ENCODE measurements at places on chromosomes 7 and 10.

DNA sequence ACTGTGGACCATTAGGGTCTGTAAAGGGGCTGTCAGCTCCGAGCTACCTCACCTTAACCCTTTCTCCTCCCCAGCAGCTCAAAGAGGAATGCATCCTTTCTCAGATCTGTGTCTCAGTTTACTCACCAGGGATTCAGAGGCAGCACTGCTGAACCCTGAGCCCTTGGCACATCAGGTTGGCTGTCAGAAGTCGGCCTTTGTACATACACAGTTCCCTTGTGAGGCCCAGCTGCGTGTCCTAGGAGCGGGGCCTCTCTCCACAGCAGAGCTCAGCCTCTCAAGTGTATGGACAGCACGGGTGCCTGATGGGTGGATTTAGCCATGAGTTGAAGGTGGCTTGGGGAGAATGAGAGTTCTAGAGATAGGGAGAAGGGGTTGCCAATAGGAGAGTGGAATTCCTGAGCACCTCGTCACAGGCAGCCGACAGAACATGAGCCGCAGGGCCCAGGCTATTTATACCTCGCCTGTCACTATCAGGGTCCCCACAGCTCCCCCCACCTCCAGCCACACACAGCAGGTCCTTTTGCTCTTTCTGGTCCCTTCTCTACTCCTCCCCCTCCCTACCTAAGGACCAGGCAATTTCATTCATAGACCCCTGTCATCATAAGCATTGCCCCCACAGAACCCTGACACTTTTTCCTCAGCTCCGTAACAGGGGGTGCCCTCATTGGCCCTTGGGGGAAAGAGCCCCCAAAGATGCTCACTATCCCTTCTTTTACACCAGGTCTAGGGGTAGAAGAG, 2.1 kb upstream of the FLNC start:
- peak; percentile 41 for DNase-seq

DNA sequence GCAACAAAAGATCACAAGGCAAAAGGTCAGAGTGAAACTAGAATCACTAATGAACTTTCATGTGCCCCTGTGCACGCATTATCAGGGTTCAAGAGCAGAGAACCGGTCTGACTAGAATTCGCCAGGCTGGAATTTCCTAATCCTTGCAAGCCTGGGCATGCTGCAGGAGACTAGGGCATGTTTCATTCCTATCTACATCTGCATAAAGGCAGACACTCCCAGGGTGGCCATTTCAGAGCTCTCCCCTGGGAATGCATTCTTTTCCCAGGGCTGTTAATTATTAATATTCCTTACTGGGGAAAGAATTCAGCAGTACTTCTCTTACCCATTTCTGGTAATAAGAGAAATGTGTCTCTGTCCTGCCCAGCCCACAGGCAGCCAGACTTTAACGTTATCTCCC, 90.5 kb downstream of the CDC14C start:
- DNase-seq, result no peak

GRCh38 chr7:134729895-134730294, 49.5 kb upstream of the CALD1 start:
- DNase-seq, result no peak

- no peak for DNase-seq
These were observed 60.0 kb downstream of the PLXNA4 start for GRCh38 chr7:132516042-132516840.

GRCh38 chr7:152076324-152076821, 50.9 kb downstream of the GALNT11 start:
- DNase-seq, result no peak

DNA sequence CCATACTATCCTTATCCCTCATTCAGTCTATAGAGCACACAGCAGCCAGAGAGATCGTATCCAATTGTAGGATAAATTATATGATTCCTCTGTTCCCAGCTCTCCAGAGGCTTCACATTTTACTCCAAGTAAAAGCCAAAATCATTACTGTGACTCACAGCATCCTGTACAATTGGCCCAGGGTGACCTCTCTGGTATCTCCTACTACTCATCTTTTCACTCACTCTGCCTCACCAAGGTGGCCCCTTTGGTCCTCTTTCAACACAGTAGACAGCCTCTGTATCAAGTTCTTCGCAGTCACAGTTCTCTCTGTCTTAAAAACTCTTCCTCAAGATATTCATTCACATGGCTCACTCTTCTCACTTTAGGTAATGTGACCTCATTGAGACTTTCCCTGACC, 72.6 kb upstream of the LSM8 start:
- DNase-seq, result no peak

DNA sequence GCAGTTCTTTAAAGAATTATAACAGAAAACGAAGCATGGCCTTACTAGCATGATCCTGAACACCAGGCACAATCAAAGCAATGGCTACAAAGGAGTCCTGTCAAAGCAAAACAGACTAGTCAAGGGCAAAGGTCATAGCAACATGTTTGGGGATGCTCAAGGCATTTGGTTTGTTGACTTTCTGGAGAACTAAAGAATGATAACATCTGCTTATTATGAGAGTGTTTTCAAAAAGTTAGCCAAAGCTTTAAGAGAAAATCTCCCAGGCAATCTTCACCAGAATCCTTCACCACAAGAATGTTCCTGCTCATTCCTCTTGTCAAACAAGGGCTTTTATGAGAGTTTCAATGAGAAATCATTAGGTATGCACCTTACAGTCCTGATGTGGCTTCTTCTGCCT, 95.1 kb upstream of the CPXM2 start:
- DNase-seq, result no peak

GRCh38 chr7:96224073-96224472, 97.8 kb downstream of the SLC25A13 start:
- DNase-seq, result no peak

- peak; percentile 10 for DNase-seq
These were observed 3.8 kb upstream of the NRCAM start for GRCh38 chr7:108459922-108460551.
